NCI-H226 (cell line): ENCODE measurements at places on chromosomes 12 and 14.

GRCh38 chr14:39967885-39968284, 535.7 kb upstream of the FBXO33 start:
- no peak for DNase-seq

DNA sequence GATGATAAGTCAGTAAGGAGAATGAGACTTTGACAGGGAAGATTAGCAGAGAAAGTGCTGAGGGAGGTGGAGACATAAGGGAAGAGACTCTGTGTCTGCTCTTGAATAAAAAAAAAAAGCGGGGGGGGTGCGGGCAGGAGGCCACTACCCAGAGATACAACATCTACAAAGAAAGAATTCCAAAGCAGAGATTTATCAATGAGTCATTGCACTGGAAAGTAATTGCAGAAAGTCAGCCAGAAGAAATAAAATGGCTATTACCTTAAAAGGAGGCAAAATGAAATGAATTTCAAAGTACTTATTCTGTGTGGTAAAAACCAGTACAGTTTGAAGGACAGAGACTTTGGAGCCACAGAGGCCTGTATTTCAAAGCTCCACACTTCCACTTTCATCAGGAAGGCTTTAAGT, 267.1 kb upstream of the PRKD1 start:
- peak; percentile 65 for DNase-seq

- DNase-seq = no peak
Measured at GRCh38 chr14:68164711-68165113, 345.1 kb downstream of the RAD51B start.

- DNase-seq = no peak
Measured at GRCh38 chr14:65790172-65790815, 377.8 kb downstream of the FUT8 start.

DNA sequence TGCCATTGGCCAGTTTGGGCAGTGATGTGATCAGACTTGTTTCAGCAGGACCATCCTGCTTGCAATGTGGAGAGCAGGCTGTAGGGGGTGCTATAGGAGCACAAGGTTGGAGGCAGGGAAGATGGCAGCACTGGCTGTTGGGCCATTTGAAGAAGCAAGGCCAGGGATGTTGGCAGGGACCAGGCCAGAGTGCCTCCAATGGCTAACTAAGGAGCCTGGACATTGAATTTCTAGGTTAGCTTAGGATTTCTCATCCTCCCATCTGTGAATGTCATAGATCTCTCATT, 23.5 kb downstream of the FGF23 start:
- no peak for DNase-seq

DNA sequence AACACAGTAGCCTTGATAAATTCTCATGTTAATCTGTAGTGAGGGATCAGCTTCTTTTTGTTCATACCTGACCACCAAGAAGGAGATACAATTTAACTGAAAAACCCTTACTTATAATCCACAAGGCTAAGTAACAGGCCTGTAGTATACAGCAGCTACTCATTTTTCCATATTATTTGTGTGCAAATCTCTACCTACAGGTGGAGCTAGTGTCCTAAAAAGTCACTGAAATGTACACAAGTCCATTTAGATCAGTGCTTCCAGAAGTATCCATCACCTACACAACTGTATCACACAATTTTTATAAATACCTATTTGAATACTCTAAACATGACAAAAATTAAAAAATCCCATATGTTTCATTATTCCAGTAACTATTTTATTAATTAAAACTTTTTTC, 173.2 kb downstream of the SLC35F4 start:
- peak; percentile 7 for DNase-seq

GRCh38 chr14:67719866-67720265, 18.2 kb downstream of the RDH12 start:
- no peak for DNase-seq

GRCh38 chr14:23300687-23301223, 1.9 kb downstream of the PPP1R3E start:
- no peak for DNase-seq

- DNase-seq = no peak
Measured at GRCh38 chr14:99686557-99687283, 2.6 kb downstream of the CYP46A1 start.

DNA sequence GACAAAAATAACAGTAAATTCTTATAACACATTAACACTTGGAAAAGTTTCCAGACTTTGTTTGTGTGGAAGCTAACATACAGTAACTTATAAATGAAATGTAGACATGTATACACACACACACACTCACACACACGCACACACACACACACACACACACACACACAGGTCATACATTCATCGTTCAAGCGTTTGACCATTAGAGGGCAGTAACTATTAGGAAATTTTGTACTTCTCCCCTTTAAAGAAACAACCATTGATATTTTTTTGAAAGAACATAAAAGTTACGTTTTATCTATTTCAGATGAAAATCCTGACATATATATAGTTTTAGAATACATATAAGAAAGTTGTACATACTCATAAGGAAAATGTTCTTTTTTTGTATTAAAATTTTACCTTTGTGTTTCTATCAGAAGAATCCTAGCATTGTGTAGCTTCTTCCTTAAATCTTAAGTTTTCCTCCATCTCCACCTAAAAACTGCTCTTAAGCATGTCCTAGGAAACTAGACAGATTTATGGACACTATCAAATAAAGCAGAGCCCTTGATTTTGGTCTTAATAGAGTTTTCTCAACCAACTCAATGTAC, 29.0 kb downstream of the PTPRQ start:
- DNase-seq = peak; percentile 52

DNA sequence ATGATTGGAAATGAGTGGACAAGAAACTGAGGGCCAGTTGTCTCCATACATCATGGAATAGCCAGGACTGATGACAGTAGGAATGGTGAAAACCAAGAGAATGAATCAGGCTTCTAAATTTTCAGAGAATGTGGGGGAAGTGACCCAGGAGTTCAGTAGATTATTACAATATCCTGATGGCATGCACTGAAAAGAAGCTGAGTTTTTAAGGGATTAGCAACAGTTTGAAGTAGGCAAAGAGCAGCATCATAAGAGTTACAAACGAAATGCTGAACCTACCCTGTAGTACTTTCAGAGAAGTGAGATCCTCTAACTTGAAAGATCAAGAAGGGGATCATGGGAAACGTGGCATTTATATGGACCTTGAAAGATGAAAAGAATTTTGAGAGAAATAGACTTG, 13.2 kb downstream of the SLC2A14 start:
- DNase-seq = peak; percentile 80

DNA sequence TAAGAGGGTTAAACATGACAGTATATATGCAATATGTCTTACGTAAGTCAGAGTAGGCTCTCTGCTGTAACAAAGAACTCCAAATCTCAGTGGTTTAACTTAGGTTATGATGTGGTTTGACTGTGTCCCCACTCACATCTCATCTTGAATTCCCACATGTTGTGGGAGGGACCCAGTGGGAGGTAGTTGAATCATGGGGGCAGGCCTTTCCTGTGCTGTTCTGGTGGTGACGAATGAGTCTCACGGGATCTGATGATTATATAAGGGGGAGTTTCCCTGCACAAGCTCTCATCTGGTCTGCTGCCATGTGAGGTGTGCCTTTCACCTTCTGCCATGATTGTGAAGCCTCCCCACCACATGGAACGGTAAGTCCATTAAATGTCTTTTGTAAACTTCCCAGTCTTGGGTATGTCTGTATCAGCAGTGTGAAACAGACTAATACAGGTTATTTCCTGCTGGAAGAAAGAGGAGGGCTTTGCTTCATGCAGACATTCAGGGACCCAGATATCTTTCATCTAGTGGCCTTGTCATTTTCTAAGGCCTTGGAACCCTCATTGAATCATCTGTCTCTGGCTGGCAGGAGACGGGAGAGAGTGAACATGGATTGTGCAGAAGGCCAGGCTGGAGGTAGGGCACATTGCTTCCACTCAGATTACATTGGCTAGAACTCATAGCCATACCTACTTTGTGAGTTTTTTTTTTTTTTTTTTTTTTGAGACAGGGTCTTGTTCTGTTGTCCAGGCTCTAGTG, 96.1 kb downstream of the CRADD start:
- DNase-seq = peak; percentile 27

- DNase-seq = no peak
Measured at GRCh38 chr12:951176-951575, 1.7 kb upstream of the RAD52 start.

GRCh38 chr12:117518594-117519270, 157.3 kb upstream of the NOS1 start:
- DNase-seq = no peak

GRCh38 chr14:31487886-31488285, at the start of gene GPR33:
Gene GPR33 (minus strand): TSS chr14:31488039. CDS start chr14:31483965, 4,074 bp downstream.
- DNase-seq = no peak

GRCh38 chr12:49693931-49694444, 13.2 kb downstream of the FMNL3 start:
- peak; percentile 36 for DNase-seq
